NCI-H187 treated with DMSO at 0.1 percent for 48 hours (cell line): ENCODE measurements at places on chromosomes 1 and 21.
A peak's percentile ranks its signal among the peaks of the same experiment; 100 is the strongest.

DNA sequence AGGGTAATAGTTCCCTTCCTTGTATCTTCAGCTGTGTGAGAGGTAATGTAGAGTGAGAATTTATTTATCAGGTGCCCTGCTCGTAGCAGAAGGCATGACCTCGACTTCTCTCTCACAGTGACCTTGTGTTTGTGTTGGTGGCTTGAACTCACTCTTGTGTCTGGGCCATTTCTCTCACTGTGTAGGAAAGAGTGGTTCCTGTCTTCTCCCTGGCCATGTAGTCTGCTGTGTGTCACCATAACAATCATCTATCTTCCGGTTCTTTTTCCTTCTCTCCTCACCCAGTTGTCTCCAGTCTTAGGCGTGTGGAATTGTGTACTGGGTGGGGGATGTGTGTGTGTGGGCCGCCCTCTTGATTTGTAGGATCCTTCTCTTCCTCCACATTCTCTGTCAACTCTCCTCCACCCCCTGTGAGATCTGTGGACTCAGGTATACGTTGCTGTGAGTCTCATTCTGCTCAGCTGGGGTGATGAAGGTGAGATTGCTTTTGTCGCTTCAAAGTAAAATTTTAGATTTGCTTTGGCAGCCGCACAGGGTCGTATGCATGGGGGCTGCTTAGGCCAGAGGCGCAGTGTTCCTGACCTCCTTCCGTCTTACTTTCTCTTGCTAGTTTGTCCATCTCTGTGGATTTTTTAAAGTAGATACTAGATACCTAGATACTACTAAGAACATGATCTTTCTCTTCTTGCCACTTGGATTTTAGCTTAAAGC lies 31.6 kb downstream of the MAPKAPK2 start:
- no peak for DNase-seq

DNA sequence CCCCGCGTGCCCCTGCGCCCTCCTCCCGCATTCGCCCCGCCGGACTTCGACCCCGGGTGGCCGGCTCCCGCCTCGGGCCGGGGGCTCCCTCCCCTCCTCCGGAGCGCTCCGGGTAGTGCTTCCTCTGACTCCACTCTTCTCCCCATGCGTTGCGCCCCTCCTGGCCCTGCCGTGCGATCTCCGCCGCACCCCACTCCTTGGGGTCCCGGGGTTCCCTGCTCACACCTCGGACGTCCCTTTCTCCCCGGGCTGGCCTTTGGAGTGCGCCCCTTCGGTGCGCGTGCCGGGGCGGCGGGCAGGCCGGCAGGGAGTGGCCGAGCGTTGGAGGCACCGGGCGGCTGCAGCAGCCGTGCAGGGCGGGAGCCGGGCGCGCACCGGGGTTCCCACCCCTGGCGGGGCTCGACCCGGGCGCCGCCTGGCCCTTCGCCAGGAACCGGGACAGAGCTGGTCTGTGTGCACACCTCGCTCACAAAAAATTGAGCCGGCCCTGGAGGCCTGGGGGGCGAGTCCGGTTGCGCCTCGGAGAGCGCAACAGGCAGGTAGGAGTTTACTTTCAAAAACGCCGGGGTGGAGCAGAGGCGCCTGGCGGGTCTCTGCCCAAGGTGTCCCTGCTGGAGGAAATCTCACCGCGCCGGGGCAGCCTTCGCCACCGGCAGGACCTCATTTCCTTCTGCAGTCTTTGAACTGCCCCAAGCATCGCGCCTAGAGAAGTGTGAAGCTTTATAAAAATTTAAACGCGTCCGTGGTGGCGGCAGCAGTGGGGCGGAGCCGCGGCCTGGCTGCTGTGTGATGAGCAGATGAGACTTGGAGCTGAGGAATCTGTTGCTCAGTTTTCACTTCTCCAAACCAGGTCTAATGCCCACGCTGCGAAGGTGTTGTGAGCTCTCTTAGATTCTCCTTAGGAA lies 650 bp downstream of the VANGL1 start:
- peak; percentile 9 for DNase-seq

DNA sequence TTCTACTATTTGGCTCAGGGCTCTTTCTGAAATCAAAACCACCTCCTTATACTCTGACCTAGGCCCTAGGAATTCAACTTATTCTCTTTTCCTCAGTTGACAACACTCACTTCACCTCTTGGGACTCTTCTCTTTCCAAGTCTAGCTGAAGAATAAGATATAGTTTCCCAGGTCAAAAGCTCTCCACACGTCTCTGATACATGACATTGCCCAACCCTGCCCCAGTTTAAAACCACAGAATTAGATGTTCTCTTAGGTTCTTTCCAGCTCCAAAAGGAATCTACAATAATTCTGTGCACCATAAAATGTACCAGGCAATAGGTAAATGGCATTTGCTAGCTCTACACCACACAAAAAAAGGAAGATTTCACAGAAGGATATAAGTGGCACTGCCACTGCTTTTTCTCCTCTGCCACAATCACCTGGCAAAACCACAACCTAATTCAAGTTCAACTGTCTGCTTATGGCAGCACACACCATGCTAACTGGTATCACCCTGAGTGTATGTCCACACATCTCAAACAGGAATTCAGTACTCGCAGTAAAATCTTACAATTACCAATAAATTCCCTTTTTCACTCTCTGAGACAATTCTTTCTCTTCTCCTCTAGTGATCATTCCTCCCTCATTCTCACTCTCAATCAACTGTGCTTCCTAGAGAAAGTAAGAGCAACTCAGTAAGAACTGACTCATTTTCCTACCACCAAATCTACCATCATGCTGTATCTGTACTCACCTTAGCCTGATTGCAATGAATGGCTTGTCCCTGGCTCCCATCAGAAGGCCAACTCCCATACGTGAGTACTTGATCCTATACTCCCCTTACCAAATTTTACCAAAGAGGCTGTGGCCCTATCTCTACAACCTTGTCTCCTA lies 27.3 kb downstream of the ZBTB8OS start:
- DNase-seq, result no peak

DNA sequence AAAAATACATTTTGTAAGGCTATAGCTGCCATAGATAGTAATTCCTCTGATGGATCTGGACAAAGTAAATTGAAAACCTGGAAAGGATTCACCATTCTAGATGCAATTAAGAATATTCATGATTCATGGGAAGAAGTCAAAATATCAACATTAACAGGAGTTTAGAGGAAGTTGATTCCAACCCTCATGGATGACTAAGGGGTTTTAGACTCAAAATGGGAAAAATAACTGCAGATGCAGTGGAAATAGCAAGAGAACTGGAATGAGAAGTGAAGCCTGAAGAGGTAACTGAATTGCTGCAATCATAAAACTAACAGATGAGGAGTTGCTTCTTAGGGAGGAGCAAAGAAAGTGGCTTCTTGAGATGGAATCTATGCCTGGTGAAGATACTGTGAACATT lies 230.8 kb downstream of the KCTD3 start:
- DNase-seq, result no peak

DNA sequence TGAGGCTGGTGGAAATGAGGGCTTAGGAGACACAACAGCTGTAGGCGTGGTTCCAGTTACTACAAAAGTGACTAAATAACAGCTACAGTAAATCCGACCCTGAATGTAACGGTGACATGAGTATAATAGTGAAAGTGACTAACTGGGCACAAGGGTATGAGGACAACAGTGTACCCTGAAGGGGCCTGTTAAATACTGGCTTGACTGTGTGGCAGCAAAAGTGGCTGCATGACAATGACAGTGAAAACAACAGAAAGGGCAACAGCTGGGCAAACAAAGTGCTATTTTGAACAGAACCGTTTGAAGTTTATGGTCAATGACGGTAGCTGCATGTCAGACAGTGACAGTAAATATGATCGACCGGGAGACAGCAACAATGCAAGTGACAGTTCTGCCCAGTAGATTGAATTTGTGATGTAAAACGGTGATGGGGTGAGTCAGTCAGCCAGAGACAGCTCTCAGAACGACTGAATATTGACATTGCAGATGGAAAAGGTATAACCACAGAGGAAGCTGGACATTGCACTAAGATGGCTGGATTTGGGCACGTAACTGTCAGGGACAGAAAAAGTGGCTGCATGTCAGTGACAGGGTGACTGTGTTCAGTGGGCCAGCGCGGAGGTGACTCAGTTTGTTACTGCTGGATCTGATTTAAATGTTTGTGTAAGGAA lies 1.2 kb upstream of the ZBTB40 start:
- DNase-seq, result no peak

DNA sequence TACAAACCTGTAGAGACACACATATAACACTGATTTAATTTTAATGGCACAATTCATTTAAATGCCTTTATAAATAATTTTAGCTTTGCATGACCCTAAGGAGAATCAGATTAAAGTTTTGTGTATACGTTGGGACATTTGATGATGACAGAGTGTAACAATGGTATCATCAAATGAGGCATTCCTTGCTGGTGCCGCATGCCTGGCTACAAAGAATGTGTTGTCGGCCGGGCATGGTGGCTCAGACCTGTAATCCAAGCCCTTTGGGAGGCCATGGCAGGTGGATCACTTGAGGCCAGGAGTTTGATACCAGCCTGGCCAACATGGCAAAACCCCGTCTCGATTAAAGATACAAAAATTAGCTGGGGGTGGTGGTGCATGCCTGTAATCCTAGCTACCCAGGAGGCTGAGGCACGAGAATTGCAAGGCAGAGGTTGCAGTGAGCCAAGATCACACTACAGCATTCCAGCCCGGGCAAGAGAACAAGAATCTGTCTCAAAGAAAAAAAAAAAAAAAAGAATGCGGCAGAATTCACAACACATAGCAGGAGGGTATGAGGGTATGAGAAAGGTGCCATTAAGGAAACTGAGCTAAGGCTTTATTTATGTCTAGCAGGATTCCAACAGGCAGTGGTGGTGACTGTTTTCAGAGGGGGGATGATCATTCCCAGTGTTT lies 58.9 kb downstream of the PTPN14 start:
- no peak for DNase-seq

- DNase-seq, result no peak
Measured at GRCh38 chr1:206951318-206952100, 5.2 kb upstream of the PIGR start.

DNA sequence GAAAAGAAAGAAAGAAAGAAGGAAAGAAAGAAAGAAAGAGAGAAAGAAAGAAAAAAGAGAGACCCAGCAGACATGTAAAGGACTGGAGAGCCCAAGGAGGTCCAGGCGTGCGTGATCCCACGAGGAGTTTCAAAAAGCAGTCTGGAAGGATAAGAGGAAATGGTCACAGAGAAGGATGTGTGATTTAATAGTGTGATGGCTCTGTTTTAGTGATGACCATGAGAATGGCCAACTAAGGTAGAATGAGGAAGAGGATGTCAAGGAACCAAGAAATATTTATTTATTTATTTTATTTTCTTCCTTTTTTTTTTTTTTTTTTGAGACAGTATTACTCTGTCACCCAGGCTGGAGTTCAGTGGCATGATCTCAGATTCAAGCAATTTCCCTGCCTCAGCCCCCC lies 25.5 kb downstream of the PTGS2 start:
- no peak for DNase-seq

DNA sequence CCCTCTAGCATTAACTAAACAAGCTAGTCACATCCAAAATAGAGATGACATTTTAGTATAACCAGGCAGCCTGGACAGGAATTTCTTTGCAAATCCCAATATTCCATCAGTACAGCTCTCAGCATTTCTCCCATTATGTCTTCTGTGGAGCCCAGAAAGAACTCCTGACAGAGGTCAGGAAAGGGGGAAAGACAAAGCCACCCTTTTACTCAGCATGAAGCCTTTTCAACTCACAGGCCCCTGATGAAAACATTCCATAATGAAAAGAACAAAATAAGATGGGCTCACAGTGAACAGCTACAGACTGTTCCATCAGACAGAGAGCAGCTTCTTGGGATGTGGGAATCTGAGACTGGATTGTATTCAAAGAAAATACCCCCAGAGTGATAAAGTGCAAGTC lies 80.6 kb downstream of the TEX35 start:
- no peak for DNase-seq

DNA sequence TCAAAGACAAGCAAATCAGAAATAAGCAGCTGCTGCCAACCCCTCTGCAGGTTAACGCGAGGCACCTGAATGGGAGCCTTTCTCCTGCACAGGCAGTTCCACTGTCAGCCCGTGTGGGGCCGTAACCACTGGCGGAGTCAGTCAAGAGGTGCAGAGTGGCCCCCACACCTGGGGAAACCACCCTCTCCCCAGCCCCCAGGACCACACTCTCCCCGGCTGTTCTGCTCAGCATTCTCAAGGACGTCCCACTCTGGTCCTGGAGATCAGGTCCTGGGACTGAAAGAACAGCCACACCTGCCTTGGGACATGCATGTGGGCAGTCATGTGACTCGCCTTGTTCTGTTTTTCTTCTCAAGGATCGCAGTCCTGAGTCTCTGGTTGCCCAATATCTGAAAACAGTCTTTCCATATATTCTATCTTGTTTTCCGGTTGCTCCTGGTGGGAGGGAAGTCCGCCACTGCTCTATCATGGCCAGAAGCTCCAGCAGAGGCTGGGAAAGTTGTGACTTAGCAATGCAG lies 252.5 kb downstream of the PTPRU start:
- DNase-seq, result no peak

- DNase-seq, result no peak
Measured at GRCh38 chr1:160905617-160905989, 20.6 kb upstream of the ITLN1 start.

GRCh38 chr21:15007716-15008296 lies 57.0 kb downstream of the NRIP1 start:
- no peak for DNase-seq

GRCh38 chr21:33828577-33828976 lies 87.0 kb downstream of the ATP5PO start:
- DNase-seq, result no peak

GRCh38 chr21:16055014-16055413 lies 325.2 kb downstream of the USP25 start:
- DNase-seq, result peak; percentile 77

DNA sequence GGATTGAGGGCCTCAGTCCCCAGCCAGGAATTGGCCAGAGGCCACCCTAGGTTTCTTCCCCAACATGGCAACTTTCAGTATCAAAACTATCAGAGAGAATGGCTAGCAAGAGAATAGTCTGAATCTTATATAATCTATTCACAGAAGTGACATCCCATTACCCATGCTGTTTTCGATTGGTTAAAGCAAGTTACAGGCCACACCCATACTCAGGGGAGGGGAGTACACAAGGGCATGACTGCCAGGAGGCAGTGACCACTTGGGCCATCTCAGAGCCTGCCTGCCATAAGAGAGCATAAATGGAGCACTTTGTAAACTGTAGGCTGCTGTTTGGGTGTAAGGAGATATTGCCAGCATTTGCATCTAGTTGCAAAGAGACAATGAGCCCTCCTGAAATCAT lies 65.4 kb downstream of the FAM163A start:
- no peak for DNase-seq
